ENCODE measurements at places on chromosomes 11 and 22. TPM values are rescaled to one million over a fixed set of nuclear protein-coding genes. Genes with fewer than 3 reads are reported as not detected.

- DNase-seq, result no peak
- no peak overlapping the region for H3K27ac ChIP-seq
- H3K36me3 ChIP-seq, result peaks cover 62% of the 10 kb centered on the region
- H3K27me3 ChIP-seq, result no peaks in the 10 kb centered on the region
- H3K4me3 ChIP-seq, result no peak overlapping the region
Observed at GRCh38 chr11:72232260-72233055, 7.9 kb downstream of the INPPL1 start.

DNA sequence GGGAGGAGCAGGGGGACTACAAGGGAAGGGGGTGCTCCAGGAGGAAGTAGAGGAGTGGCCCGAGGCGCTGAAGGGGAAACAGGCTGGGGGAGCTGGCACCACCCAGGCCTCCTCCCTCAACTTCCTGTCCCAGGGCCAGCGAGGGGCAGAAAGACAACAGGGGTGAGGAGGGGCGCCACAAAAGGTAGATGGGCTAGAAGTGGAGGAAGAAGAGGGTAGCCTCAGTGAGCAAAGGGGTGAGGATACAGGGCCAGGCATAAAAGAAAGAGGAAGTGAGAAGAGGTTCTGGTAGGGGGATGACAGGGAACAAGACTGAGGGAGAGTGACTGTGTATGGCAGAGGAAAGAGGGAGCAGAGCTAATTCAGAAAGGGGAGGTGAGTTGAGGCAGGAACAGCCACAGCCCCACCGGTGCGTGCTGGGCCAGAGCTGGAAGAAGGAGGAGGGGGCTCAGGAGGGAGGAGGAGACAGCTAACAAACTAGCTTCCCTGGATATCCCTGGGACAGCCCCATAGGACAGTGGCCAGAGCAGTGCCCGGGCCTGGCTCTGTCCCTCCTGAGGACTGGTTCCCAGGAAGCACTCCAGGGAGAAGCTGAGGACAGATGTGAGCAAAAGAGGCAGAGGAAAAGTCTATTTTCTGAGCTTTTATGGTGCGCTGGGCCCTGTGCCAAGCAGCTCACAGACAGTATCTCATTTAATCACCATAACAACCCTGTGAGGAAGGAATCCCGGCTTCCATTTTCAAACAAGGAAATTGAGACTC, 8.5 kb downstream of the DCHS1 start:
- H3K27ac ChIP-seq, result peak overlapping the region; percentile 82
- peak overlapping the region; percentile 38 for H3K4me3 ChIP-seq
- no peaks in the 10 kb centered on the region for H3K36me3 ChIP-seq
- H3K4me1 ChIP-seq, result peaks cover 18% of the 10 kb centered on the region
- peaks cover 16% of the 10 kb centered on the region for H3K27me3 ChIP-seq

GRCh38 chr11:10485646-10486045, 30.6 kb downstream of the AMPD3 start:
- H3K27ac ChIP-seq, result no peak overlapping the region
- H3K4me3 ChIP-seq, result no peak overlapping the region
- peaks cover 4% of the 10 kb centered on the region for H3K4me1 ChIP-seq
- DNase-seq, result no peak
- no peaks in the 10 kb centered on the region for H3K27me3 ChIP-seq
- H3K36me3 ChIP-seq, result no peaks in the 10 kb centered on the region

OR5AK2 gene
- not detected for polyA plus RNA-seq

SAA1 gene
- not detected for polyA plus RNA-seq

- H3K4me1 ChIP-seq, result no peaks in the 10 kb centered on the region
- H3K36me3 ChIP-seq, result no peaks in the 10 kb centered on the region
- DNase-seq, result no peak
- no peaks in the 10 kb centered on the region for H3K27me3 ChIP-seq
- no peak overlapping the region for H3K4me3 ChIP-seq
- no peak overlapping the region for H3K27ac ChIP-seq
Observed at GRCh38 chr22:43044290-43044712, 29.4 kb upstream of the PACSIN2 start.

OR8K1 gene
- not detected for polyA plus RNA-seq

- no peak overlapping the region for H3K4me3 ChIP-seq
- H3K27ac ChIP-seq, result no peak overlapping the region
- H3K36me3 ChIP-seq, result peaks cover 12% of the 10 kb centered on the region
- no peak for DNase-seq
- no peaks in the 10 kb centered on the region for H3K4me1 ChIP-seq
Observed at GRCh38 chr22:20463324-20464095, 25.9 kb upstream of the SCARF2 start.

KRTAP5-1 gene
- not detected for polyA plus RNA-seq

ANKK1 gene
- not detected for polyA plus RNA-seq

MS4A4A gene
- polyA plus RNA-seq, result not detected

ZDHHC8 gene
- 26.2 TPM for polyA plus RNA-seq

GRCh38 chr11:45303316-45303715, 17.2 kb upstream of the SYT13 start:
- peaks cover 4% of the 10 kb centered on the region for H3K27me3 ChIP-seq
- DNase-seq, result no peak
- H3K27ac ChIP-seq, result no peak overlapping the region

TAF1D gene
- 78.5 TPM for polyA plus RNA-seq

DNA sequence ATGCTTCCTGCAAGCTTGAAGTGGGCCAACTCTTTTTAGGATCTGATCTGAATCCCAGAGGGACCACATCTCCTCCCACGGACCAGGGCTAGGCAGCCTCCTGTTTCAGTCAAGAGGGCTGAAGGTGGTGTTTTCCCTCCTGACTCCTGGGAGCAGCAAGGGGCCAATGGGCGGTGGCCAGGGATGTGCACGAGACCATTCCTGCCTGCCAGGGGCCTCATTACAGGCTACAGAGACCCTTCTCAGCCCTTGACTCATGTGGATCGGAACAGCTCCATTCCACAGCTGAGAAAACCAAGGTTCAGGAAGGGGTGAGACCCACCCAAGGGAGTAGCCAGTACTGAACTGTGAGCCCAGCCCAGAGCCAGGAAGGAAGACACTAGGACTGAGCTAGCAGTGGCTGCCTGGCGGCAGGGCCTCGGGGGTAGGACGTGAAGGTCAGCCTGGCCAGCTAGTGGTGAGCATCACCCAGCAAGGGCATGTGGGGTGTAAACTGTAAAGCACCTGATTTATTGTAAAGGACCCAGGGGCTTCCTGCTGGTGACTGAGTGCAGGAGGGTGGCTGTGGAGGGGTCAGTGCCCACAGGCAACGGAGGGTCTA, 3.4 kb upstream of the P2RY6 start:
- DNase-seq, result no peak
- no peaks in the 10 kb centered on the region for H3K4me1 ChIP-seq
- no peaks in the 10 kb centered on the region for H3K36me3 ChIP-seq
- no peak overlapping the region for H3K4me3 ChIP-seq

DNA sequence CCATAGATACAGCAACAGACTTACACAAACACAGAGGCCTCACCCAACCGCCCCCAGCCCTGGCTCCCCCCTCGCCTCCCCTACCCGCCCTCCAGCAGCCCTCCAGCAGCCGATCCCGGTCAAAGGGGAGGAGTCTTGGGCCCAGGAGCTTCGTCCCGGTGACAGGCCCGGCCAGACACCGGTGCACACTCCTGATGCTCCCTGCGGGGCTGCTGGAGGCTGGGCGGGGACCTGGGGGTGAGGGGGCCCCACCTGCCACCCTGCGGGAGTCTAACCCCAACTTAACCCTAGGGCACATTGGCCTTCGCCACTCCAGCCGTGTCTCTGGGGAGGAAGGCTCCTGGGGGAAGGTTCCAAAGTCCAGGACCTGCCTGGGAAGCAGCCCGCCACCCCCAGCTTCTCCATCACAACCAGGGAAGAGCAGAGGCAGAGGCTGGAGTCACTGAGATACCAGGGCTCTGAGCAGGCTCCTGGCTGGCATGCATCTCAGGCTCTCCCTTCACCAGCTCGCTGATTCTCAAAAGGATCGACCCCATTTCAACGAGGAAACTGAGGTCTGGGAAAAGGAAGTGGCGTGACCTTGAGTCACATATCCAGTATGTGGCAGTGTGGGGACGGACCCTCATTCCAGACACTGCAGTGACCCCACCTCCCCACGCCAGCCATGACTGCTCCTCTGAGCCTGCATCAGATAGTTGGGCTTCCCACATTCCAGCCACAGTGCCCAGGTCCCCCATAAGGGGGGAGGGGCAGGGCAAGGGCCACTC, 14.4 kb downstream of the BCL9L start:
- peak overlapping the region; percentile 90 for H3K27ac ChIP-seq
- peaks cover 11% of the 10 kb centered on the region for H3K36me3 ChIP-seq

DNA sequence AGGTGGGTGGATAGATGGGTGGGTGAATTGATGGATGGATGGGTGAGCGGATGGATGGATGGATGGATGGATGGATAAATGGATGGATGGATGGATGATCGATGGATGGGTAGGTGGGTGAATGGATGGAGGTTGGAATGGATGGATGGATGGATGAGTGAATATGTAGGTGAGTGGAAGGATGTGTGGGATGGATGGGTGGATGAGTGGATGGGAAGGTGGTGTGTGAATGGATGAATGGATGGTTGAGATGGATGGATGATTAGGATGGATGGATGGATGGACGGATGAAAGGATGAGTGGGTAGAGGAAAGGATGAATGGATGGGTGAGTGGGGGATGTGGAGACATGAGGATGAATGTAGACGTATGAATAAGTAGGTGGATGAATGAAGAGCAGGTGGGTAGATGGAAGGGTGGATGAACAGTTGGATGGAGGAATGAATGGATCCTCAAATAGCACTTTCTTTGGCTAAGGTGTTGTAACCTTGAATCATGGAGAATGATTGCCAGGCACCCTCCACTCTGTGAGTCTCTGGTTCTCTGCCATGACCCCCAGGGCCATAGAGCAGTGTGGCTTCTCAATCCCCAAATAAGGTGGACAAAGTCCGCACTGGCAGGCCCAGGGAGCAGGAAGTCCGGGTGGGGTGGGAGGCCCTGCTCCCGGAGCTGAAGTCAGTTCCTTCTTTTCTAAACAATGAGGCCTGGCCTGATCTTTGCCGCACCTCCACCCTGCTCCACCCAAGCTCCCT, 36.9 kb downstream of the IGF2 start:
- H3K27ac ChIP-seq, result no peak overlapping the region
- H3K4me1 ChIP-seq, result no peaks in the 10 kb centered on the region
- no peaks in the 10 kb centered on the region for H3K36me3 ChIP-seq
- no peak overlapping the region for H3K4me3 ChIP-seq

GRCh38 chr11:72591785-72592502, 82.3 kb downstream of the PDE2A start:
- no peak overlapping the region for H3K4me3 ChIP-seq
- no peak for DNase-seq
- no peaks in the 10 kb centered on the region for H3K4me1 ChIP-seq
- peaks cover 32% of the 10 kb centered on the region for H3K27me3 ChIP-seq

GGT5 gene
- 2.0 TPM for polyA plus RNA-seq

PRSS23 gene
- polyA plus RNA-seq, result 151 TPM

- no peaks in the 10 kb centered on the region for H3K27me3 ChIP-seq
- DNase-seq, result peak; percentile 77
Observed at GRCh38 chr11:108221371-108221770, 1.1 kb downstream of the NPAT start.

NLRX1 gene
- polyA plus RNA-seq, result 5.7 TPM

LAYN gene
- 94.0 TPM for polyA plus RNA-seq

DNA sequence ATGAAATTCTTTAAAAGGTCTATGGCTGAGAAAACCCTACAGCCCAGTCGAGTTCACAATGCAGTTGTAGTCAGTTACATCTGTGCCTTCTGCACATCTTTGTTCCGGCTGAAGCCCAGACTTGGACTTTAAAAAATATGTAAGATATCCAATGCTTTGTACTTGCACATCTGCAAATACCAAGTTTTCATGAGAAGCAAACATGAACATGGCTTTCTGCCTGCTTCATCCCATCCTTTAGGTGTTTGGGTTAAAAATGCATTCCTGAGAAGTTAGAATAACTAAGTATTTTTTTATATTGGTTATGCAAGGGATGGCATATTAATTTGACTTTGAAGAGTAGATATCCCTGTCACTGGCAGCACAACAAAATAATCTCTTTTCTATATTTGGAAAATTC, 528.4 kb downstream of the METTL15 start:
- peaks cover 3% of the 10 kb centered on the region for H3K4me1 ChIP-seq
- H3K27me3 ChIP-seq, result no peaks in the 10 kb centered on the region
- H3K36me3 ChIP-seq, result no peaks in the 10 kb centered on the region
- no peak for DNase-seq
- H3K27ac ChIP-seq, result no peak overlapping the region

DNA sequence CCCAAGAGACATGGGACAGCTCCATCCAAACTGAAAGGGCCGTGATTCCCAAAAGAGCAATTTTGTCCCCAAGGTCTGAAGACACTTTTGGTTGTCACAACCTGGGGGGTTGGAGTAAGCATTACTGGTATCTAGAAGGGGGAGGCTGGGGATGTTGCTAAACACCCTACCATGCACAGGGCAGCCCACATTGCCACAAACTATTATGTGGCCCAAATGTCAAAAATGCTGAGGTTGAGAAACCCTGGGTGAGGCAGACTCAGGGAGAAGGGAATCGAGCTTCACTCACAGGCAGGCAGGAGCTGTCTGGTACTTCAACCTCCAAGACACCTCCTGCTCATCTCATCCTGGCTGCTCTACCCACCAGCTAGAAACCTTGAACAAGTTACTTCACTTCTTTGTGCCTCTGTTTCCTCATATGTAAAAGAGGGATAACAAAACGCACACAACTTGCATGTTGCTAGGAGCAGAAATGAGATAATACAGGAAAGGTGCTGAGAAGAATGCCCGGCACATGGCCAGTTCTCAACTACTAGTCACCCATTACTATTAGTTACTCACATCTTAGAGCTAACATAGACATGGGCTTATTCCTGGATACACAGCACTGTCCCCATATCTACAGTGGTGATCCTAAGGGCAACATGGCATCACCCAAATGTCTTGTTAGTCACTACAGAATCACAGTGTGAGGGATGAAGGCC, 8.8 kb downstream of the SERPIND1 start:
- no peak overlapping the region for H3K4me3 ChIP-seq
- peaks cover 5% of the 10 kb centered on the region for H3K36me3 ChIP-seq
- H3K4me1 ChIP-seq, result peaks cover 2% of the 10 kb centered on the region
- H3K27me3 ChIP-seq, result no peaks in the 10 kb centered on the region
- no peak for DNase-seq

- H3K36me3 ChIP-seq, result no peaks in the 10 kb centered on the region
- no peak overlapping the region for H3K27ac ChIP-seq
- H3K27me3 ChIP-seq, result no peaks in the 10 kb centered on the region
- no peaks in the 10 kb centered on the region for H3K4me1 ChIP-seq
Observed at GRCh38 chr11:130246738-130247137, 68.0 kb downstream of the ZBTB44 start.

OR5B21 gene
- not detected for polyA plus RNA-seq

GRCh38 chr11:75703695-75704237, 13.9 kb upstream of the MOGAT2 start:
- peaks cover 6% of the 10 kb centered on the region for H3K27me3 ChIP-seq
- DNase-seq, result no peak
- H3K27ac ChIP-seq, result no peak overlapping the region

GANAB gene
- polyA plus RNA-seq, result 368 TPM
